CD4-positive, alpha-beta T cell treated with Interleukin-4 for 4 hours (primary cell): ENCODE measurements at places on chromosomes 5 and 9.

DNA sequence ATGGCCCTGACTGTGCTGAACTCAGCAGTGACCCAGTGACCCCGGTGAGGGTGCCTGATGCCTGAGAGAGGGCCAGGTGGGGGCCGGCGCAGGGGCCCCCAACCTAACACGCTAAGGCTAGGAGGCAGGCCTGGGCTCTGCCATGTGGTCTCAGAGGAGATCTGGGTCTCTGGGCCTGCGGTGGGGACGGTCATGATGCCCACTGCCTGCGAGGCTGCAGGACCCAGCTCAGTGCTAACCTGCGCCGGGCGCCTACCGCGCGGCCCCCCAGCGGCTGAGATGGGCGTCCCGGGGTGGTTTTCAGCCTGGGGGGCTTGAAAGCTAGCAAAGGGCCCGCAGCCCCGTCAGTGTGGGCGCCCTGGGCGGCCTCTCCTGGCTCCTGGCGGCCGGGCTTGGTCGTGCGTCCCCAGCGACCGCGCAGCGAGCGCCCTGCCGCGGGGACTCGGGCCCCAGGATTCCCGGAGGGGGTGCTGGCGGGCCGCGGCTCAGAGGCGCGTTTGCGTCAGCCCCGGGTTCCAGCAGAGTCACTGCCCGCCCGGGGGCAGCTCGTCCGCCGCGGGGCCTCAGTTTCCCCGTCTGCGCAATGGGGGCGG is 2.5 kb downstream of the EGFL7 start:
- DNase-seq = no peak

DNA sequence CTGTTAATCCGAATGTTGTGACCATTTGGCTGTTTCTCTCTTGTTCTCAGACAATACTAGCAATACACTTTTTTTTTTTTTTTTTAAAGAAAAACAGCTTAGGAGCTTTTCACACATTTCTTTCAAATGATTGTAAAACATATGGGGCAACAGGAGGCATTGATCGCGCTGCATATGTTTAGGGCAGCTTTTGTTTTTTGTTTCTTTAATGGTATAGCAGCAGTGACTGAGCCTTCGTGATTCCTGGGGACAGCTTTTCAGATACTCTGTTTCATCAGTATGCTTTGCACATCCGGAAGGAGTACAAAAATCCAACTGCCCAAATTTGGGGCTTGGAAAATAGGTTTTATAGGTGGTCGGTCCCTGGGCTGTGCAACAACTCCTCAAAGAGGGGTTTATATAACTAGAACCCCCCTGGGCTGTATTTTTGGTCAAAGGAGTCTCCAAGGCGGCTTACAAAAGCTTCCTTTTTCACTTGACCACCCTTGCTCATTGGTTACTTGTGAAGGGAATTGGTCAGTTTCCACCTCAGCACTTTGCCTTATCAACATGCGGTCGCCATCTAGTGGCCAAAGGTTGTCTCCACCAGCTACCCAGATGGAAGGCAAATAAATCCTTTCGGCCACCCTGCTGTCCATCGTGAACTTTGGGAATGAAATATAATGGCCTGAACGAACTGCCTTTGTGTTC is 91.8 kb downstream of the PDE6A start:
- DNase-seq = peak; percentile 46

DNA sequence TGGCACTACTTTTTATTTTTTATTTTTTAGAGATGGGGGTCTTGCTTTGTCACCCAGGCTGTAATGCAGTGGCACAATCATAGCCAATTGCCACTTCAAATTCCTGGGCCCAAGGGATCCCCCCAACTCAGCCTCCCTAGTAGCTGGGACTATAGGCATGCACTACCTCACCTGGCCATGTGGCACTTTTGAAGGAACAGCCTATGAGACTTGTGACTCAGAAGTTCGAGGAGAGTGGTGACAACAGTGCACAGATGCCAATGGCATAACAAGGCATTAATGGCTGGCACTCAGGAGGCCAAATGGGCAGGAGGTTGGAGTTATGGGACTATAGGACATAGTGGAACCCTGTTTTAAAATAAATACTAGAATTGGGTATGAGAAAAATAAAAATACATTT is 33.7 kb downstream of the ANKRD31 start:
- no peak for DNase-seq

- no peak for DNase-seq
Observed at GRCh38 chr5:71790433-71790832, 71.4 kb downstream of the CARTPT start.

GRCh38 chr9:5502553-5502952 is 7.8 kb upstream of the PDCD1LG2 start:
- no peak for DNase-seq

- no peak for DNase-seq
Observed at GRCh38 chr9:138072897-138073296, 195.3 kb downstream of the CACNA1B start.

GRCh38 chr9:114787781-114788498 is 17.9 kb downstream of the TNFSF15 start:
- DNase-seq = no peak

- DNase-seq = no peak
Observed at GRCh38 chr9:18857769-18858168, 175.2 kb downstream of the SAXO1 start.

DNA sequence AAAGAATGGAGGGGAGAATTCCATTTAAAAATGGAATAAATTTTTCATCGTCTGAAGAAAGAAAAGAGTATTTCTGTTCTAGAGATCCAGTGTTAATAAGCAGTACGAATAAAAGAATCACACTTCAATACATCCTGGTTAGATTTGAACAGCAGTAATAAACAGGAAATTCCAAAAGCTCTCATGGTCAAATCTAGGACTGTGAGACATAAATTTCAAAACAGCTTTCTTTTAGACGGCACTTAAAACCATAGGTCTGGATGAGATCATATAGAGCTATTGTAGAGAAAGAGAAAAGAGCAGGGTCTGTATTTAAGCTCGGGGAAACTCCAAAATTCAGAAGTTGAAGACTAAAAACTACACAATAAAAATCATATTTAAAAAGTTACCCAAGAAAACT is 1006.9 kb upstream of the CTNND2 start:
- no peak for DNase-seq

- DNase-seq = no peak
Observed at GRCh38 chr5:124402144-124402581, 344.3 kb downstream of the ZNF608 start.

DNA sequence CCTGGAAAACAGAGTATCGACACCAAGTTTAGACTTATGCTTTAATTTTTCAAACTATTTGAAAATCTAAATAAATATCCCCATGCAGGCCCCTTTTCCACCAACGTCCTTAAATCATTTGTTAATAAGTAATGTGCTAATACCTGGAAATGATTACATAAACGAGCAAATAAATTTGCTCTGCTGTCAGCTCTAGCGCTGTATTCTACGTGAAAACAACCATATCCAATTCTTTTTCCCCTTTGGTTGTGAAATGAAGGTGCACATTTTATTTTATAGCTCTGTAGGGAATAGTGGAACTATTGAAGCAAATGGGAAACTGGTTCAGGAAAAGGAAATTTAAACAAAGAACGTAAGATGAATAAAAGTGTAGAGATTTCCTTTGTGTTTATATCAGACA is 137.7 kb upstream of the ZNF608 start:
- DNase-seq = no peak

DNA sequence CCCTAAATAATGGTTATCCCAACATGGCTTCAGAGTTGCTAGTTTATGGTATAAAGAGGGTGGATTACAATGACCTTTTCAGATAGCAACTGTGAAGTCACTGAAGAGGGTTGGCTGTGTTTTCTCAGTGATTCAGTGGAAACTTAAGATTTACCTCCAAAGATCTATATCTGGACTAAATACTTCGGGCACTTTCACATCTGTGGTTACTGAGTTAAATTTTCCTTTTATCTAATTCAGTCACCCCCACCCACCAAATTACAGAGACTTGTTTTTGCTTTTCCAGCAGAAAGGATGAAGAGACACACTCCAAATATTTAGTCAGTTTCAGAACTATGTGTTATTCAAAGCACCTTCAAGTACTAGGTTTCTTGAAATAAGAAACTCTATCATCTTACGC is 573.2 kb downstream of the CCDC171 start:
- no peak for DNase-seq

GRCh38 chr5:33978306-33978705 is 6.2 kb downstream of the SLC45A2 start:
- no peak for DNase-seq

- no peak for DNase-seq
Observed at GRCh38 chr5:57456531-57457135, 26.0 kb downstream of the ACTBL2 start.

DNA sequence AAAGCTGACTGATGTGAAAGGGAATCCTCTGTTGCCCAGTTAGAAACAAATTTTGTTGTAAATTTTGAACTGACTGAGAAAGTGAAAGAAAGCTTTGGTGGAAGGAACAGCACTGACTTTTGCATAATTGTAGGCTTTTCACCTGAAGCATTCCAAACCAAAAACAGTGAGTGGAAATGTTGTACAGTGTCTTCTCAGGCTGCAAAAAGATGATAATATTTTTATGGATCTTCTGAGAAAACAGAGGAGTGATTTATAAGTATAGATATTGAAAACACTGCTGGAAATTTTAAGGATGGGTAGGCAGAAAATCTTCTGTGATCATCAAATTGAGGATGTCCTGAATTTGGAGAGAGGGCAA is 40.0 kb downstream of the LURAP1L start:
- no peak for DNase-seq

DNA sequence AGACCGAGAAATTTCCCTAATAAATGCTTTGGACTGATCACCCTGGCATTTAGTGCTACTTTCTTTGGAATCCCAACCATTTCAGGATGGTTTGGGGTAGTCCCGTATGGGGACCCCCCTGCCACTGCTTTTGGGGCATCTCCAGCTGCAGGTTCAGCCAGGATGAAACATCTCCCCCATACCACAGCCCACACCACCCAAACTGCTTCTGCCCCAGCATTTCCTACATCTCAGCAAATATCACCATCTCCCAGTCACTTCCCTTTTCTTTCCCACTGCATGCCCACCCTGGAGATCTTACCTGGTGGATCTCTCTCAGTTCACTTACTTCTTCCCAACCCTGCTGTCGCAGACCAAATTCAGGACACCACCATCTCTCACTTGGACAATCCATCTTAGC is 4.8 kb upstream of the P4HA2 start:
- DNase-seq = no peak
